ENCODE measurements at places on chromosomes 4 and X. TPM values are rescaled to one million over a fixed set of nuclear protein-coding genes. Genes with fewer than 3 reads are reported as not detected.

MAGEA2 gene
- not detected for total RNA-seq

MAGEE1 gene
- 0.88 TPM for total RNA-seq

YY2 gene
- total RNA-seq = 0.65 TPM

CT45A7 gene
- total RNA-seq = not detected

PAGE1 gene
- not detected for total RNA-seq

FGF16 gene
- 0.13 TPM for total RNA-seq

MRPL1 gene
- total RNA-seq = 26.2 TPM

IL1RAPL1 gene
- 0.40 TPM for total RNA-seq

DACH2 gene
- 0.16 TPM for total RNA-seq

ITIH6 gene
- total RNA-seq = not detected

NAP1L2 gene
- total RNA-seq = not detected

RNF128 gene
- total RNA-seq = 1.6 TPM
